T-helper 2 cell (primary cell): ENCODE measurements at places on chromosomes 7 and 10.

DNA sequence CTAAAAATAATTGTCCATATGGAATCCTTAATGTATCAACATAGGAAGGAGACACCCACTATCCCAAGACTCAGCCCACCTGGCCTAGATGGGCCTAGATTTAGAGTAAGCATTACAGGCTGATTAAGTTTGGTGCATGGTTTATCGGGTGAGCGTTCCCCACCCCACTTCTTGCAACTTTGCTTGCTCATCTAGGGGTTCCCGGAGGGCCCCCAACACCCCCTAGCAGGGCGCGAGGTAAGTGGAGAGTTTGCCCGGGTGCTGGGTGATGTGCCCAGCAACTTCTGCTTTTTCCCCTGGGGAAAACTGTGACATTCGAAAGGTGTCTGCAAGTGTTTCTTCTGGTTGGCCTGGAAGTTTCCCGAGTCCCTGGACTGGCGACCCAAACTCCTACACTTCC, 31.7 kb downstream of the SKIDA1 start:
- no peak for DNase-seq

- no peak for DNase-seq
Measured at GRCh38 chr7:16417906-16418305, 3.4 kb downstream of the CRPPA start.

DNA sequence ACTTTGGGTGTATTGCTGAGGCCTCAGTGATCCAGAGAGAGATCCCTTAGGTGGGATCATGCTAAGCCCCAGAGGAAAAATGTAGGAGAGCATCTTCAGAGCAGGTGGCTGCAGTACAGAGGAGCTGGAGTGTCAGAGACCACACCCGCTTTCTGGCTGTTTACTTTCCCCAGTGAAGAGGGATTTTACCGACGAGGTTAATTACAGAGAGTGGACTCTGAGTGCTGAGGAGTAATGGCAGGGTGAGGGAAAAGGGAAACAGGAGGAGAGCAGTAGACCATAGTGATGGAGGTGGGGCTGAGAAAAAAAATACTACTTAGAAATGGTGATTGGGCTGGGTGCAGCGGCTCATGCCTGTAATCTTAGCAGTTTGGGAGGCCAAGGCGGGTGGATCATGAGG, 43.3 kb upstream of the HBP1 start:
- DNase-seq, result no peak

DNA sequence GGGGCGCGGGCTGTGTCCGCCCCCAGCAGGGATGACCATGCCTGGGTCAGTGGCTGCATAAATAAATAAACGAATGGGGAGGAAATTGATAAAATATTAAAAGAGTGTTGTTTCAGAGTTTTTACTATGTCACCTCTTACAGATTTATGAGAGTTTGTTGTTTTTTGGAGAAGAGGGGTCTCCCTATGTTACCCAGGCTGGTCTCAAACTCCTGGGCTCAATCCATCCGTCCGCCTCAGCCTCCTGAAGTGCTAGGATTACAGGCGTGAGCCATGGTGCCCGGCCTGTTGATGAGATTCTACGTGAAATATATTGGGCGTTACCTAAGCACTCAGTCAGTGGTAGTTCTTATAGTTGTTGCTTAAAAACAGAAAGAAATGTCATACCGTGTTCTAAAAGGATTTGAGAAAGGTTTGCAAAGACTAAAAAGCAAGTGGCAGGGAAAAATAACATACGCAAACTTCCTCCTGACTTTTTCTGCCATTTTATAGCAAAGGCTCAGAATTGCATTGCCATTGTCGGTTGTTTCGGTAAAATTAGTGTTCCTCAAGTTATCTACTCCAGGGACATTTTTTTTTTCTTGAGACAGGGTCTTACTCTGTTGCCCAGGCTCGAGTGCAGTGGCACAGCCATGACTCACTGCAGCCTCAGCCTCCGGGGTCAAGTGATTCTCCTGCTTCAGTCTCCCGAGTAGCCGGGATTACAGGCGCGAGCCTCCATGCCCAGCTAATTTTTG, 39.5 kb upstream of the FOXK1 start:
- DNase-seq, result no peak

- DNase-seq, result no peak
Measured at GRCh38 chr7:12412407-12412806, 8.7 kb upstream of the VWDE start.

- no peak for DNase-seq
Measured at GRCh38 chr10:76624470-76624869, 1013.1 kb downstream of the KCNMA1 start.

DNA sequence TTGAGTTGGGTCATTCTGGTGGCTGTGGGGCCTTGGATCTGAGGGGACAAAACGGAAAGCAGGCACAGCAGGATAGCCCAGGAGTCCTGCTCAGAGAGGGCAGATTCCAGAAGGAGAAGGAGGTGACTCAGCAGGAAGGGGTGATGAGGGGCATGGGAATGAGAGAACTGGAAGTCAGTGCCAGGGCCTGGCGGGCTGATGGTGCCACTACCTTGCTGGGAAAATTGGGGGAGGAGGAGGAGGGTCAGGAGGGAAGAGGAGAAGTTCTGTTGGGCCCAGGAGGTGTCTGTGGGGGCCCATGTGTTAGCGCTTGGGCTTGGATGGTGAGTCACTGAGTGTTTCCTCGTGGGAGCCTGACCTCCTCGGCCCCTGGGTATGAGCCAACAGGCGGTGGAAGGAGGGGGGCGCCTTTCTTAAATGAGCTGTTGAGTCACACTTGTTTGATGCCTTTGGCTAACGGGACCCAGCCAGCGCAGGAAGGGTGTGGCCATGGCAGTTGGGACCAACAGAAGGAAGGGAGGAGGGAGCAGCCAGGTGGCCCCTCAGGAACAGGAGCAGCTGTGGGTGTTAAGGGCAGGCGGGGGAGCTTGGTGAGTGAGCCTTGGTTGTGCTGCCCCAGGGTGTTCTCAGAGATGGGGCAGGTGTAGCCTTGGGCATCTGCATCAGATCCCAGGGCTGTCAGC, 130.0 kb upstream of the BTBD16 start:
- no peak for DNase-seq

GRCh38 chr7:35536396-35536826, 158.5 kb downstream of the HERPUD2 start:
- no peak for DNase-seq

- DNase-seq, result no peak
Measured at GRCh38 chr7:16028636-16029035, 342.2 kb upstream of the MEOX2 start.

DNA sequence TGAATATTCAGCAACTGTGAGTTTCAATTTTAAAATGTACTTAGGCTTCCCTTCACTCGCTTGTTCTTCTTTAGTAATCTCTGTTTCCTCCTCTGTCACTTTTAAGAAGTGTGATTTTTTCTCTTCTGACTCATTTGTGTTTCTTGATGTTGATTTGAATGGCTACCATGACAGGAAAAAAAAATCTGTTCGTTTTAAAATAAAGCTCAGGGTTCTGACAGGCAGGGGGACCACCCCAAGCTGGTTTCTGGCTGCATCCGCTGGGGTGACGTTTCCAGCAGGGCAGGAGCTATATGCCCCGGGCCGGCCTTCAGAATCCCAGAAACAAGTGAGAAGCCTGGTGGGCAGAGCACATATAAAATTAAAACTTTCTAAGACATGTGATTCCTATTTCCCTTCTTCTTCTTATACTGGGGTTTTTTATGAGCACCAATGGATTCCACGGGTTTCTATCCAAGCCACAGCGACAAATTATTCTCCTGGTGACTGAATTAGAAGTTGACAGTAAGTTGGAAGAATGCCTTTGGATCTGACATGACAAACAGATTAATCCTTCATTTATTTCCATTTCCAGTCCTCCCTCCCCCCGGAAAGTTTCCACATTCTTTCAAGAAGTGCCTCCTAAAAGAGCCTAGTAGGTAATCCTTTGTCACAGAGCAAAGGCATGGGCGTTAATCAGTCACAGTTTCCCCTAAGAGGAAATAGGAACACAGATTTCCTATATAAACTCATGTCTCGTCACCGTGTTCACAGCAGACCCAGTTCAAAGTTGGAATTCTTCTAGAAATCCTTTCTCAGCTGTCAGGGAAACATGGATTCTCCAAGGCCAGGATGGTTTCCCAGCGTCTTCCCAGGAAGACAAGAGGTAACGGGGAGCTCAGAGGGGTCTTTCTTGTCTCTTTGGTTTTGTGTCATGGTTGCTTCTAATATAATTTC, 79.9 kb downstream of the PTPRE start:
- peak; percentile 12 for DNase-seq

DNA sequence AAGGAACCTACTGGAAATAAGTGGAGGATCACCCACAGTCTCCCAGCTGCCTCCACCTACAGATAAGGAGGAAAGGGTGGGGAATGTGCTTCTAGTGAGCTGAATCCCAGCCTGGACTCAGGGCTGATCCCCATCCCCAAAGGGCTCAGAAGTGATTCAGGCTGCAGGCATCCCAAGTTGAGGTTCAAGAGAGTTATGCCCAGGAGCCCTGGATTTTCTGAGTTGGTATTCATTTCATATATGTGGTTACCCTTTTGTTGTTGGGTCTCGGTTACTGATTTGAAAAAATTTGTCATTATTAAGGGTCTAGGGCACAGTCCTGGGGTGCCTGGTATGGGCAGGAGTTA, 30.0 kb upstream of the SRGN start:
- DNase-seq, result no peak

GRCh38 chr10:121608469-121609190, 10.4 kb upstream of the FGFR2 start:
- DNase-seq, result no peak

GRCh38 chr7:92205987-92206386, 27.0 kb upstream of the LRRD1 start:
- no peak for DNase-seq

DNA sequence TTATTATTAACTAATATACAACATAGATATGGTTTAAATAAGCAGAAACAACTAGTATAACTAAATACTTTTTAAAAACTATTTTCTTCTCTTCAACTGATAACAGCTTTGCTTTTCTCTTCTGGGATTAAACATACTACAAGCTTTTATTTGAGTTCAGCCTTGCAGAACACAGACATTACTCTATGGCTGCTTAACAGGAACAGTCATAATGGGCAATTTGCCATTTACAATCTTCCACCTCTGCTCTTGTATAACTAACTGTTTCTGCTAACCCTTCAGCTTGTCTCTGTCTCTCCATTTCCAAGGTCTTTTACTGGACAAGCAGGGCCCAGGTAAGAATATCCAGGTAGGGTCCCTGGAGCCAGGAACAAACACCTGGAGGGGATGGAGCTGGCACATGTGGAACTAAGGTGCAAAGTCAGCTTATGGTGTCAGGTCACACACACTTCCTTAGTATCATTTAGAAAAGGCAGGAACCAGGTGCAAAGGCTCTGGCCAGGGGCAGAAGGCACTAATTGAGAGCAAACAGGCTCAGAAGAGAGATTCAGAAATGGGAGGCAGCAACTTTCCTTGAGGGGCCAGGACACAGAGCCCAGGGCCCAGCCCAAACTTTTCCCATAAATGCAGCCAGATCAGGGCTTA, 93.1 kb downstream of the STRA8 start:
- DNase-seq, result no peak

DNA sequence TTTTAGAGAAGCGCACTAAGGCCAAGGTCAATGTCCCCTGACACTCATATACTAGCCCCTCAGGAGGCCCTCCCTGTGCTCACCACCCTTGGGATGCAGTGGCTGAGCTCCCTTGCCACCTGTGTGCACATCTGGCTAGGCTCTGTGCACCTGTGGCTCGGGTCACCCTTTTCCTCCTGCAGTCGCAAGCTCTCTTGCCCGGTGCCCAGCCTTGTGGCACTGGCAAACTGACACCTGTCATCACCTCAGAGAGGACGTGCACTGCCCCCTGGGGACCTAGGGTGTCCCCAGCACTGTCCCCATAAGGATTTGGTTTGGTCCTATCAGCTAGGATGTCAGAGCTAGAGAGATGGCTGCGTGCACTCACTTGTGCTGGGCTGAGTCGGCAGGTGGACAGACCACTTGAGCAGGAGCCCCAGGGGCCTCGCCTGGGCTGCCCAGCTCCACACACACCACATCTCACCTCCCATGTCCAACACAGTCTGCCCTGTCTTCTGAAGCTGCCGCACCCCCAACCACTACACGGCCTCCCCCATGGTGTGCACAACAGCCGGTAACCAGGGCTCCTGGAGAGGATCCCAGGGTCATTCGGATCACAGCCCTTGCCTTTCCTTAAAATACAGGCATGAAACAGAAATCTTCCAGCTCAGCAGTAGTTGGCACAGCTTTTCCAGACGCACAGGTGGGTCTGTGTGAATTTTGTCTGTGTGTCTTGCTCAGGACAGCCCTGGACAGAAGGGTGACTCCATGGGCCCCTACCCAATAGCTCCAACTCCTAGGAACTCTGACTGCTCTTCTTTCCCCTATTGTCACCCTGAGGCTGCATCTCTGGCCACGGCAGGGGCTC, 111.0 kb downstream of the GRID1 start:
- no peak for DNase-seq

- no peak for DNase-seq
Measured at GRCh38 chr7:92460510-92460909, 13.2 kb downstream of the GATAD1 start.

- DNase-seq, result no peak
Measured at GRCh38 chr7:128933180-128933891, 4.4 kb upstream of the IRF5 start.

- no peak for DNase-seq
Measured at GRCh38 chr7:2924866-2925840, 81.0 kb upstream of the GNA12 start.

DNA sequence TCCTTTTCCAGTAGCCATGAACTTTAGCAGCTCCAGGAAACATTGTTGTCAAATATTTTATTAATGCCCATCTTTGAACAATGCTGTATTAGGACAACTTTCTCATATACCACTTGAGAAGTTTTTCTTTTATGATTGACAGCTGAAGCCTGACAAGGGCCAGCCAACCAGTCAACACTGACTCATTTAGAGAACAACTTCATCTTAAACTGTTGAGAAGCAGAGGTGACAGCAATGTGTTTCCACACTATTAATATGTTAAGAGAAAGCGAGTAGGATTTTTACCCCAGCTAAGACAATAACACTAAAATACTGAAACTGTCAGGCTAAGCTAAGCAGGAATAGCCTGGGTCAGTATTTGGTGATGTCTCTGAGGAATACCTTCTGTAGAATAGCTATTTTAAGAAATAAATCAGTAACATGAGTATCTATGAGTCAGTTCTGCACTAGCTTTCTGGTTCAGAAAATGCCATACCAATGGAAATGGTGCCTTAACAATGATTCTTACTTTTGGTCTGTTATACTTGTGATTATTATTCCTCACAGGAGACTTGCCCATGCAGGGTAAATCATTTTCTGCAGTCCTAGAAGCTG, 168.8 kb upstream of the POT1 start:
- DNase-seq, result no peak

DNA sequence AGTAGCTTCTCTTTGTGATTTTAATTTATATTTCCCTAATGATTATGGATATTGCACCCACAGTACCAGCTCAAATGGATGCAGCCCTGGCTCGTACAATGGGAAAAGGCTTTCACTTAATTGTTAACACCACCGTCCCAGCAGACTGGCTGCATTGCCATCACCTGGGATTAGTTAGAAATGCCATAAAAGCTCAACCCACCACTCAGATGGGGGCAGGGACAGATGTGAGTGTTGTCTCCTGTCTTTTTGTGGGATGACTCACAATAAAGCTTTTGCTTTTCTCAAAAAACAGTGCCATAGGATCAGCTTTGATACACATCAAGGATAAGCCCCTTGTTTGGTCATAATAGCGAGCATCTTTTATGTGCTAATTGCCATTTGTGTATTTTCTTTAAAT, 729.1 kb downstream of the TNS3 start:
- no peak for DNase-seq
